ENCODE measurements at places on chromosomes 1 and 21.

DNA sequence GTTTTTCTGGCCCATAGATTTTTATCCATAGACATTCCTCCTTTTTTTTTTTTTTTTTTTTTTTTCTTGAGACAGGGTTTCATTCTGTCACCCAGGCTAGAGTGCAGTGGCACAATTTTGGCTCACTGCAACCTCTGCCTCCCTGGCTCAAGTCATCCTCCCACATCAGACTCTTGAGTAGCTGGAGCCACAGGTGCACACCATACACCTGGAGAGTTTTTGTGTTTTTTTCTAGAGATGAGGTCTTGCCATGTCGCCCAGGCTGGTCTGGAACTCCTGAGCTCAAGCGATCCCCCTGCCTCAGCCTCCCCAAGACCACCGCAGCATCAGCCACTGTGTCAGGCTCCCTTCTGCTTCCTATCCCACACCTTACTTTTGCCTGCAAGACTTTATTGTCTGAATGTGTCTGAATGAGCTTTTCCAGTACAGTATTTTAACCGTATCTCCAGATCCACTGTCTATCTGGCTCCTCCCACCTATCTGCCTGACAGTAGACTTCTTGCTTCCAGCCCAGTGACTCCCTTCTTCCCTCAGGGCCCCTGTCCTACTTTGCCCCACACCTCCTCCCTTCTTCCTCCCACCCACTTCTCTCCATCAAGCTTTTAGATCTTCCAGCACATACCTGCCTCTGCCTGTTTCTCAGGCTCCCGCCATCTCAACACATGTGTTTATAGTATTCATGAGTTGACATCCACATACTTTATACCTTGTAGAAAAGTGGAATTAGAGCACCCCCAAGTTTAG is 6.1 kb downstream of the C1orf21 start:
- DNase-seq = no peak

- no peak for DNase-seq
Measured at GRCh38 chr1:71835442-71835813, 446.9 kb downstream of the NEGR1 start.

DNA sequence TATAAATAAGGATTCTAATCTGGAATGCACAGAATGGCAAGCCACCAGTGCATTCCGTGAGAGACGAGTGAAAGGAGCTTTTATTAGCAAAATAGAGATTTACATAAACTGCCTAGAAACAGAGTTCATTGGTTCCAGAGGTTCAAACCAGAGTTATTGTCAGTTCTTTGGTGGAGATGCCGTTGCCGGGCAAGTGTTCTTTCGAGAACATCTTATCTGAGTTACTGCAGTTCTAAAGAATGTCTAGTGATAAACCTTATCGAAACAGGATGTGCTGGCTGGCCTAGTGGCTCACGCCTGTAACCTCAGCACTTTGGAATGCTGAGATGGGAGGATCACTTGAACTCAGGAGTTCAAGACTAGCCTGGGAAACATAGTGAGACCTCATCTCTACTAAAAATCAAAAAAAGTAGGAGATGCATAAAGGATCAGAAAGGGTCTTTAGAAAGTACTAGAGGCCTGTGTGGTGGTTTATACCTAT is 19.9 kb upstream of the EVI5 start:
- peak; percentile 81 for DNase-seq

DNA sequence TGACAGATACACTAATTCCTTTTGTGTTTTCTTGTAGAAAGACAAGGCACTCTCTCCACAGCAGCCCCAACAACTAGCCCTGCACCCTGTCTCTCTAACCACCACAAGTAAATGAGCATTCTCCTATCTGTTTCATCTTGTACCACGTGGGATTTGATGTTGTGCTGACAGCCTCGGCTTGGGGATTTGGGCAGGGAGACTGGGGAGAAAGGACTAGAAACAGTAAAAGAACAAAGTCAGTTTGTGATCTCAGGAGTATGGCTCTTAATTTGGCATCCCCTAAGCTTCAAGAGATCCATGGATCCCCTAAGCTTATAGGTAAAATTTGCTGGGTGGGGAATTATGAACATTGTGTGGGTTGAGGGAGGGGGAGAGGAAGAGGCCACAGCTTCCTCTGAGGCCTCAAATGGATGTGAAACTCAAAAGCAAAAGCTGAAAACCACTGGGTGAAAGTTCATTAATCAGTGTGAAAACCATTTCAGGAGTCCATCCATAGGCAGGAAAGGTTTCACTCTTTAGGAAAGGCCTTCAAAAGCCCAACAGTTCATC is 3.1 kb downstream of the C1orf162 start:
- DNase-seq = no peak

GRCh38 chr21:25387665-25388064 is 219.6 kb downstream of the MRPL39 start:
- DNase-seq = no peak
